ENCODE measurements at places on chromosomes 2 and 18.

- no peak for DNase-seq
Observed at GRCh38 chr2:152460567-152460966, 125.6 kb downstream of the FMNL2 start.

GRCh38 chr2:98511981-98512380 is 67.3 kb downstream of the INPP4A start:
- no peak for DNase-seq

- DNase-seq, result no peak
Observed at GRCh38 chr2:36482576-36483214, 115.3 kb downstream of the FEZ2 start.

- DNase-seq, result no peak
Observed at GRCh38 chr2:207792244-207792785, 22.6 kb upstream of the FZD5 start.

GRCh38 chr2:218289639-218290315 is 2.5 kb downstream of the TMBIM1 start:
- DNase-seq, result no peak

GRCh38 chr2:213147538-213147937 is 3.9 kb downstream of the IKZF2 start:
- no peak for DNase-seq

DNA sequence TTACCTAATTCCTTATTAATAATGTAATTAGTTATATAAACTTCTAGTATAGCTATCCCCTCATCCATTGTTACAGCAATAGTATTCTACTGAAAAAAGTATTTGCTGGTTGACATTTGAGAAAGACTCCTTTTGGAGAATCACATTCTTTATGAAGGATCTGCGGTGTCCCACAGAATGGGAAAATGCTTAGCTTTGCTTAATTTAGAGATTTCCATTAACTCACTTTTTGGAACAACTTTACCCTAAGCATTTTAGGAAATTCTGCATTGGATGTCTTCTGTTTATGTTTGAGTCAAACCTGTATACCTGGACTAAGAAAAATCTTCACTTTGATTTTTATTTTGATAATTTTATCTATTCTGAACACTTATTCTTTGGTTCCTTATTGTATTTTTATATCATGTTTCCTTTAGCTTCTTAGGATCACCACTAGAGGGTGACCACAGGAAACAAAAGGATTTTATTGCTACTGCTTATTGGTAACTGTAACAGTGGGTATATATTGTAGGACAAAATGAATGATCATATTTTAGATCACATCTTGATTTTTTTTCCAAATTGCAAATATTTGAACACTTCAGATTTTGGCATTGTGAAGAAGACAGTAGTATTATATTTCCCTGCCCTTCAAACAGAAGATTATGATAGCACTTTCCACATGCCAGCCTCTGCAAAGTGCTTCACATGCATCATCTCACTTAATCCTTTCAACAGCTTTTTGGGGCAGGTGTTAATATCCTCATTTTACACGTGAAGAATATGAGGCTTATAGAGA is 79.6 kb downstream of the MIB1 start:
- no peak for DNase-seq

DNA sequence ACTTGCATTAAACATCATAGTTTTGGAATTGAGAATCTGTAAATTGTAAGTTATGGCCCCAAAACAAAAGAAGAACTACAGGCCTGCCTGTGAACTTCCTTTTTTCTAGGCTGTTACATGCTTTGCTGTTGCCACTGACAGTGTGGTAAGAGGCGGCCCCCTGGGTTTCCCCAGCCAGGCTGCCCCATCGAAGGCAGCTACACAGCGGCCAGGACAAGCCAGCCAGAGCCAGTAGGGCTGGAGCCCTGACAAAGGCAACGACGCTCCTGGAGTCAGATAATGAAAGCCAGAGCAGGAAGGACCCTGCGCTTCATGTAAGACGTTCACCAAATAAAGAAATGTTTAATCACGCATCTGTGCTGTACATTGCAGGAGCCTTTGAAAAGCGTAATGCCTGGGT is 55.0 kb downstream of the ANKRD44 start:
- peak; percentile 48 for DNase-seq

- DNase-seq, result no peak
Observed at GRCh38 chr2:61229936-61230335, 67.9 kb downstream of the C2orf74 start.

GRCh38 chr2:28193630-28194403 is 198.8 kb upstream of the FOSL2 start:
- no peak for DNase-seq

- no peak for DNase-seq
Observed at GRCh38 chr2:137185378-137186078, 420.2 kb downstream of the THSD7B start.

All from stimulated activated CD4-positive, alpha-beta T cell treated with anti-CD3 and anti-CD28 coated beads, TNF-alpha, amount 100 ng/mL, for 4 hours (primary cell).